ENCODE measurements at places on chromosomes 3 and 15. TPM values are rescaled to one million over a fixed set of nuclear protein-coding genes. Genes with fewer than 3 reads are reported as not detected.
A peak's percentile ranks its signal among the peaks of the same experiment; 100 is the strongest.

GRCh38 chr3:186640929-186641328 is 730 bp downstream of the FETUB start:
- DNase-seq, result no peak

GRCh38 chr3:178732824-178733223 is 196.6 kb downstream of the KCNMB2 start:
- no peak for DNase-seq

GRCh38 chr15:46703020-46703861 is 1014.1 kb upstream of the SEMA6D start:
- no peak for DNase-seq

GRCh38 chr3:134857356-134857755 is 62.3 kb downstream of the EPHB1 start:
- no peak for DNase-seq

DNA sequence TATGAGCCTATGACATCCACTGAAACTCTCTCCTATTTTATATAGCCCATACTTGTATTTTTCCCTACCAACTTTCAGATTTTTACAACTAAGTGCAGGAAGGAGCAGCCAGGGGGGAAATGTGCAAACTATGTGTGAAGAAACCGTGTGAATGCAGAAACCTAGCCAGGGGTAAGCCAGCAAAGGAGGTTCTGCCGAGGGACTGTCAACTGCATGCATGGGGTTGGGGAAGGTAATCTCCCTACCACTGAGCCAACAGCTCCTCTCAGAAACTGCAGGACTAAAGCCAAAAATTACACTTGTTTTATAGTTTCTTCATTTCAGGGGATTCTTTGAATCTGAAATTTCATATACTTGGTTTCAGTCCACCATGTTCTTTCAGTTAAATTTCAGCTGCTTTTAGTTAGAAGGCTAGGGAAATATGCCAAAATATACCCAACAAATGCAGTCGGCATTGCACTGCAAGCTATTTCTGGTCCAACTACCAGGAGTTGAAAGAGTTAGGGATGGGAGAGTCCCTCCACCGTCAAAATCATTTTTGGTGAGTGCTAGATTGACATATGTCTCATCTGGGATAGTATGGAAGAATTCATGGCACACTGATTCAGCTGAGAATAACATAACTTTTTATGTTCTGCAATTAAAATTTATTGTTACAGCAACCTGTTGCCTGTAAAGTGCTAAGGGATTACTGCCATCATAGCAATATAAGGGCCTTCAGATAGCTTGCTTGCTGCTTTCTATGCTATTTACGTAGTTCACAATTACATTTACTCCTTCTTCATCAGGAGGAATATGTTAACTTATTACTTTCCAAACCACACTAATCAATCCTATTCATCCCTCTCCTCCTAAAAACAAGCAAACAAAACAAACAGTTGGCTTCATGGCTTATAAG is 904.2 kb downstream of the ROBO1 start:
- DNase-seq, result no peak

DNA sequence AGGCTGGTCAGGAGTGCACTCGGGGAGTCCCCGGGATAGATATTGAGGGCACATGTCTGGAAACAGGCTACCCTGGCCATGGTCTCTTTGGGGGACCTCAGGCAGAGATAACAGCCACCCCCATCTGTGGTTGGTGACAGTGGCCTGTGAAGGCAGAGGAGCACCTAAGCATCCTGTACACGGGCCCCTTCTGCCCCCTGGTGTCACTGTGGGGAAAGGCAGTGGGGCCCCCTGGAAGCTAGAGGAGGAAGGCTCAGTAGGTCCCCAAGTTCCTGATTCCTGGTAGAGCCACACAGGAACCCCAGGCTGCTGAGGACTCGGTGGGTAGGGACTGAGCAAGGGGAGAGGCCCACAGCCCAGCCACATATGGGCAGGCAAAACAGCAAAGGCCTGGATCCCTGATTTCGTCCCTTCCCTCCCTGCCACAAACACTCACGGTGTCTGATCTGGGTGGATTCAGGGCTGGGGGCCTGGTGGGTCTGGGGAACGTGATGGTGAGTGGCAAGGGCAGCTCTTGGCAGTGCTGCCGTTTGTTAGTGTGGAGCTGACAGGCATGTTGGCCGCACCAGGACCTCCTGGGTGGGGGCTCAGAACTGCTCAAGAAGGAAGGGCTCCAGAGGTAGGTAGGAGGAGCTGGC is 14.1 kb upstream of the CXCR6 start:
- peak; percentile 61 for DNase-seq

DNA sequence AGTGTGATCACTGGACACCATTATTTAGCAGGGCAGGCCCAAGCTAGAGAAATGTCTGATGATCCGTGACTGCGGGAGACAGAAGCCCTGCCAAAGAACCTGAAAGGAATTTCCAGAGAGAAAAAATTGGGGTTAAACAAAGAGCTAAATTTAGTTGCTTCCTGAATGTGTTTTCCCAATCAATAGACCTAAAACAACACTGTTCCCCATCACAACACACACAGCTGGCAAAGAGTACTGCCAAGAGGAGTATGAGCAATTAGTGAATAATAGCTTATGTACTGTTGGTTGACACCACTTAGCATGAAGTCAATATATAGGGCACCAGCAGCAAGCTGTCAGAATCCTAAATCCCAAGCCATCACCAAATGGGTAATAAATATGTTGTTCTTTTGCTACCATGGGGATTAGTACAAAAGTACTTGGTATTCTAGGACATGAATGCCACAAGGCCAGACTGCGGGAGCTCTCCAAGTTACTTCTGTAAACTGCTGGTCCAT is 35.7 kb downstream of the CLK3 start:
- DNase-seq, result no peak

- no peak for DNase-seq
Observed at GRCh38 chr3:150564243-150564642, 17.7 kb downstream of the EIF2A start.

DNA sequence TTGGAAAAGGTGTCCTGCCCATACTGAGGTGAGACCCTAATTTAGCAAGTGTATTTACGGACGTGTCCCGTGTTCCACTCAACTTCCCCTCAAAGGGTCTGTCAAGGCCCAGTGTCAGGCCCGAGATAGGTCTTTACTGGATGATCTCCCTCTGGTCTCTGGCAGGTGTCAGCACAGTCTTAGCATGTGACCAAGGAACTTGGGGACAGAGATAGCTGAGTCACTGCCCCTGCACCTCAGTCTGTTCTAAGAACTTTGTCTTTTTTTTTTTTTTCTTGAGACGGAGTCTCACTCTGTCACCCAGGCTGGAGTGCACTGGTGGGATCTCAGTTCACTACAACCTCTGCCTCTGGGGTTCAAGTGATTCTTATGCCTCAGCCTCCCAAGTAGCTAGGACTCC is 32.1 kb upstream of the ALPK3 start:
- DNase-seq, result no peak

DNA sequence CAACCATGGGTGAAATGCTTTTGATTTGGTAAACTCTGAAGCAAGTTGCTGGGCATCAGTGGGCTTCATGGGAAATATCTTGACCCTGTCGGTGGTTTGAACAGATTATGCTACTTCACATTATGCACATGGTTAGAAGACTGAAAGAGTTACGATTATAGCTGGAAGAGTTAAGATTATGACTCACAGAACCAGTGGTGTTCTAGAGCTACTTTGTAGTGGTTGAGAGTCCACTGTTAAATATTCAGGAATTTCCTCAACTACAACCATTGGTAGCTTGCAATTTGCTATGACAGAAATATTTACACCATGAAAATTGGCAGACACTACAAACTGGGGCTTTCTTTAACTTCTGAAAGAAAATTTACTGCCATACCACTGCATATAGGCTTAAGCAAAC is 99.3 kb downstream of the GADL1 start:
- DNase-seq, result no peak

- no peak for DNase-seq
Observed at GRCh38 chr3:193314161-193314560, 64.4 kb downstream of the ATP13A5 start.

DNA sequence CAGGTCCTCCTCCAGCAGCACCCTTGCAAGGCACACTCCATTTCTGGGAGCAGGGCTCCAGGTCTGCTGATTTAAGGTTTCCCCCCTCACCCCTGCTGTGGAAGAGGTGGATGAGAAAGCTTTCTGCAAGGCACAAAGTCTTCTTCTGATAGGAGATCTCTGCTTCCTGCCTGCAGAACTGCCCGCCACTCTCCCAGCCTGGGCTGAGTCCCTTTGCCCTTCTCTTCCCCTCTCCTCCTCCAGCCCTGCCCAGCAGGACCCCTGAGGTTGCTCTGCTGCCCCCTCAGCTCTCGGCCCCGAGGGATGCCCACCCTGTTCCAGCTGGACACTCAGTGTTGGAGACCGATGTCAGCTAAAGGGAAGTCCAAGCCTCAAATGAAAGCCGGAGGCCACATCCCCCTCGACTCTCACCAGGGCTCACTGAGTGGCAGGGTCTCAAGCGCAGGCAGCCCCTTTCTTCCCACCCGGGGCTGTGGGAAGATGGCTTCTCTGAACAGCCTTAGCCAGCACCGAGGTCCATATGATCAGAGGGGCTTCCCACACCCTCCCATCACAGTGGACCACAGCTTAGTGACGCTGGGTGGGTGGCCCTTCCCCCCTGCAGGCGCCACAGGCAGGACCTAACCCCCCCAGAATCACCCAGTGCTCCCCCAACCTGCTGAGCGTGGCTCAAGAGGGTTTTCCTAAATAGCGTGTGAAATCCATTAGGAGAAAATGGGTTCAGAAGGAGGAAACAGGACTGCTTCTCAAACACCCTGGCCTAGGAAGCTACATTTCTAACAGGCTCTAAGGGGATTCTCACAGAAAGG is 4.0 kb downstream of the ATP10A start:
- no peak for DNase-seq

DNA sequence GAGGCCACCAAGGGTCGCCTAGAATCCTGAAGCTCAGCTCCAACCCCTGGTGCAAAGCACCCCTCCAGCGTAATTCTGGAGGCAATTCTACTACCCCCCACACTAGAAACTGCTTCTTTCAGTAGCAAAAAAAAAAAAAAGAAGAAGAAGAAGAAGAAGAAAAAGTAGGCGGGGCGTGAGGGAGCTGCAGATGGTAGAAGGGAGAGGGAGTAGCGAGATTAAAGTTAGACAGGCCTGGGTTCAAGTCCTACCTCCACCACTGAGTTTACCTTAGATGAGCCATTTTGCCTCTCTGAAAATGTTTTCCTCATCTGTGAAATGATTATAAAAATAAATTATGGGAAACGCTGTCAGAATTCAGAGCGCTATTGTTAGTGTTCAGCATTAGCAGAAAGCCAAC is 913 bp downstream of the FAM174B start:
- no peak for DNase-seq

DNA sequence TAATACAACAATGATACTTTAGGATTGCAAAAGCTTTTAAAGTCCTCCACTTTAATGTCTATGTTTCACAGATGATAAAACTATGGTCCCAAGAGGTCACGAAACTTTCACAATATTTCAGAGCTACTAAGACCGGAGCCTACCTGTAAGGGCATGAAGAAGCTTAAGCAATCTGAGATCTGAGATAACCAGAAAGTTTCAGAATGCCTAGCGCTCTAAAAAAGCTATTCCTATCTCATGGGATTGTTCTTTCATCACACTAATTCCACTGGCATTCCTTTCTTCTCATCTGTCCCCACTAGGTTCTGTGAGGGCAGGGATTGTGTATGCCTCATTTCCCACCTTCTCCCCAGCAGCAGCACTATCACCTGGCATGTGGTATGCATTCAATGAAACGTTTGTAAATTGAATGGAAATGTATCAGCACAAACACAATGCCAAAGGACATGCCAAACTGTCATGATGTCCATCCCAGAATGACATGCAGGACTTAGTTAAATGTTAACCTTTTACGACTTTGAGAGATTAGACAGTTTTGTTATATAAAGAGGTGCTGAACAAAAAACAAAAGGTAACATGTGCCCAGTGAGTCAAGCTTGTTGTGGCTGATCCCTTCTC is 104.7 kb upstream of the NR2F2 start:
- DNase-seq, result no peak

GRCh38 chr3:117463276-117464115 is 753.9 kb downstream of the TUSC7 start:
- DNase-seq, result no peak

DNA sequence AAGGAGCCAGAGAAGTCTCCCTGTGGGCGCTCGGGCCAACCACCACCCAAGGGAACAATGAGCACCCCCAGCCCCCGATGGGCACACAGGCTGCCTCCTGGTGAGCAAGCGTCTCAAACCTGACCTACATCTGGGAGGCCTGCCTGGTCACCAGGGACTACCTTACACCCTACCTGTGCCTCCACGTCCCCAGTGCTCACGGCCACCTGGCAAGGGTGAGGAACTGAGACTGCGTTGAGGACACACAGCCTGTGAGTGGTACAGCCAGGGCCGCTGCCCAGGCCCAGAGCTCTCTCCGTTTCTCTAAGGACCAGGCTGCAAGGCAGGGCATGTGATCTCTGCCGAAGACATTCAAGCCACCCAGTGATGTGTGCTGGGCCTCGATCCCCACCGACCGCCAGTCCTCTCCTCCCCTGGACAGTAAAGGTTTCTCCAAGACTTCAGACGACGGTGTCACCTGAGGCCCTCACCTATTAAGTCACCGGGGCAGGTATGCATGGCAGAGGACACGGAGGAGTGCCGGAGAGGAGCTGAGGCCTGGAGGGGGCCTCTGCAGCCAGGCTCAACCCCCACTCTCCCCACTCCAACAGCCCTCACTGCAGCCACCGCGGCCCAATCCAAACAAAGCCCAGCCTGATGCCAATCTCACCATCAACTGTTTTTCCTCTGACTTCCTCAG is 2.8 kb downstream of the GOLGA8A start:
- DNase-seq, result no peak

DNA sequence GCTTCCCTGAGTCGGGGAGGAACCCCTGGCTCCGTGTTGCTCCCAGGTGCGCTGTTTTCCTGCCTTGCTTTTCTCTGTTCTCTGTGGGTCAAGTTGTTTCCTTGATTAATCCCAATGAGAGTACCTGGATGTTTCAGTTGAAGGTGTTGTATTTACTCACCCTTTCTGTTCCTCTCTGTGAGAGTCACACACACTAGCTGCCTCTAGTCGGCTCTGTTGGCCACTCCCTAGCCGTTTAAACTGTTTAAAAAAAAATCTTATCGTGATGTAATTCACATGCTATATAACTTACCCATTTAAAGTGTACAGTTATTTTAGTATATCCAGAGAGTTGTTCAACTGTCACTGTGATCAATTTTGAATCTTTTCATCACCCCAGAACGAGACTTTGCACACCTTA is 74.0 kb downstream of the AKAP13 start:
- no peak for DNase-seq

Gene CAPN3
- total RNA-seq, result 7.8 TPM

Gene ANKRD34C
- total RNA-seq, result 0.52 TPM

Gene CD200R1
- total RNA-seq, result 4.1 TPM

Gene TGM4
- not detected for total RNA-seq

Gene KLHL18
- total RNA-seq, result 46.8 TPM

Gene THAP10
- total RNA-seq, result 5.9 TPM

Gene ADPRH
- 11.5 TPM for total RNA-seq

Gene RTP1
- total RNA-seq, result not detected

Gene KY
- 5.7 TPM for total RNA-seq

Gene PRICKLE2
- total RNA-seq, result 4.3 TPM

Gene NDN
- 47.9 TPM for total RNA-seq

Gene ZPLD1
- total RNA-seq, result 0.16 TPM

Gene MBNL1
- total RNA-seq, result 156 TPM

Gene KAT2B
- total RNA-seq, result 78.5 TPM

Data from heart left ventricle (tissue), 16 donors.